ENCODE measurements at places on chromosomes 2 and 18. TPM values are rescaled to one million over a fixed set of nuclear protein-coding genes. Genes with fewer than 3 reads are reported as not detected.

Gene CNRIP1
- 9.9 TPM for total RNA-seq

Gene SP140
- 0.64 TPM for total RNA-seq

Gene LRRC30
- not detected for total RNA-seq

Gene CREG2
- total RNA-seq = 0.70 TPM

Gene NGEF
- 0.75 TPM for total RNA-seq

Gene ANKRD53
- not detected for total RNA-seq

DNA sequence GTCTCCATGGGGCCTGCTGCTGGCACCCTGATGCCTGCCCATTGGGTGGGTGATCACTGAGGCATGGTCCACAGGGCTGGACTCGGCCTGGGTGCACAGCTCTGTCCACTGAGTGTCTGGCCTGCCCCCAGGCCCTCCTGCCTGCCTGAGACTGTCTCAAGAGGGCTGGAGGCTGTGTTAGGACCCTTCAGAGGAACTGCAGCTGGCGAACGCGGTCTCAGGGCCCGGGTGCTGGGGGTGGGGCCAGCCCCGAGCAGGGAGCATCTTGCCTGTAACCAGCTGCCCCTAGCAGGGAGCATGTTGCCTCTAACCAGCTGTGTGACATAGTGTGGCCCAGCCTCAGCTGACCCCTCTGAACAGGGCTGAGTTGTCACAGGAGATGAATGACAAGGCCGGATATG, 50.0 kb downstream of the TWIST2 start:
- no peak for DNase-seq

GRCh38 chr2:71299507-71299906, 32.1 kb upstream of the ZNF638 start:
- DNase-seq = no peak

DNA sequence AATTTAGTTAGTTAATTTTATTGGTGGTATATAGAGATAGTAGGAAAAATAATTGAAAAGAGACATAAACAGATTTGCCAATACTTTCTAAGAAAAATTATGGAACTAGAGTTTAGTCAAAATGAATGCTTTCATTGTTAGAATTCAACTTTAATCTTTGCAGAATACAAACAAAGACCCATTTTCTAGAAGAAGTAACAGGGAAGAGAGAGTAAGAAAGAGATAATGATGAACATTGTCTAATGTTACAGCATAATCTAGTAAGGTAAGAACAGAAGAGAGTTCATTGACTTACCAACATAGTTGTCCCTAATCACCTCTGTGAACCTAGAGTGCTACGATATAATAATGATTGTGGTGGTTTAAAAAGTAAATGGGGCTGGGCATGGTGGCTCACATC, 23.7 kb downstream of the SCN1A start:
- no peak for DNase-seq

- DNase-seq = no peak
These were observed 263.5 kb upstream of the PXDN start for GRCh38 chr2:2007551-2008501.

DNA sequence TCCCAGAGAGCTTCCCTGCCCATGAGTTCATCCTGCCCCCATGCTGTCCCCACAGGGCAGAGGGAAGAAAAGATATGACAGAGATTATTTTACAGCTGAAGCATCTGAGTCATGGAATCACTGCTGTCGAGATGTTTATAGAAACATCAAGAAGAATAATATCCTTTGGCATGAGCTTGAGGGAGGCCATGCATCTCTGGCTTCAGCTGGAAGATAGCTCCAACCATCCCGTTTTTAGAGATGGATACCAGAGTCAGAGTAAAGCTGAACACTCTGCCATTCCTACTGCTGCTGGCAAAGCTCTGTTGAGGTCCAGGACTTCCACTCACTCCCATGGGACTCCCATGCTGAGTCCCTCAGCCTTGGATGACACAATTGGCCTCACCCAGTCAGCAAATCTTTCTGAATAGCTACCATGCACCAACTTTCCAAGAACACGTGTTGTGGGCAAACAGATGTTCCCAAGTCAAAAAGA, 167.8 kb downstream of the TTC32 start:
- DNase-seq = no peak

DNA sequence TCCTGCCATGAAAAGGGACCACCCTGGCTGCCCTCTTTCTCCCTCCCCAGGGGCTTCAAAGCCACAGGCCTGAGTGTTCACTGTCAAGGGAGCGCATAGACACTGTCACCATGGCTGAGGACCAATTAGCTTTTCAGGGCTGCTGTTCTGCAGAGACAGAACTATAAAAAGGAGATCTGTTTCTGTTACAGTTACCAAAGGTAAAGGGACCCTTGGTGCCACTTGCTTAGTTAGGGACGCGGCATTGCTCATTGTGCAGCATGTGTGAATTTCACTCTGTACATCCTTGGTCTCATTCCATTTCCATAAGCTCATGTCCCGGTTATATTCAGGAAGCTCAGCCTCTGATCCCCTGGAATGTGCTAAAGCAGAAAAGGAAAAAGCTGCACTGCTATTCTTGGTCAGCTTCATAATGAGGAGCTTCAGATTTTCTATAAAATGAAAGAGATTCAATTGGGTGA, 55.5 kb upstream of the RNF152 start:
- DNase-seq = no peak

DNA sequence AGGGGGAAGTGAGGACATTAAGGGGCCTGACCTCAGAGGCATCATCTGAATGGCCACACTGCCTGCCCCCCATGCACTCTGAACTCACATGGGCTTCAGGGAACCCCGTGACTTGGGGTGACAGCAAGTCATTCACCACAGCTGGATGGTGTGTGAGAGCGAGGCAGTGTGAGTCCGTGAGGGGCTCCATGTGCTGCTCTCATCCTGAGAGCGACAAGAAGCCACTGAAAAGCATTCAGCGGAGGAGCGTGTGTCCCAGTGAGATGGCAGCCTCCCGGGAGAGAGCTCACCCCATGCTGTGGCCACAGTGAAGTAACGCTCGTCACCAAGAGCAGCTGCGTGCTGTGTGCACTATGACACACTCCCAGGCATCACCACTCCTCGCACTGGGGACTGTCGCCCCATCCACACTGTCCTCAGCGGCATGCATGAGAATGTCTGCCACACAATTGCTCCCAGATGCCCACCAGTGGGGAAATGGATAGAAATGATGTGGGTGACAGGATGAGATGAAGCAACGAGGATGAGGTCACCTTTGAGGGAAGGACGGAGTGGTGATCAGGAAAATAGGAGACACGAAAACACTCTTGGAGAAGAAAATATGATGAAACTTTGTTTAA, 213.0 kb upstream of the RAB6C start:
- DNase-seq = no peak

DNA sequence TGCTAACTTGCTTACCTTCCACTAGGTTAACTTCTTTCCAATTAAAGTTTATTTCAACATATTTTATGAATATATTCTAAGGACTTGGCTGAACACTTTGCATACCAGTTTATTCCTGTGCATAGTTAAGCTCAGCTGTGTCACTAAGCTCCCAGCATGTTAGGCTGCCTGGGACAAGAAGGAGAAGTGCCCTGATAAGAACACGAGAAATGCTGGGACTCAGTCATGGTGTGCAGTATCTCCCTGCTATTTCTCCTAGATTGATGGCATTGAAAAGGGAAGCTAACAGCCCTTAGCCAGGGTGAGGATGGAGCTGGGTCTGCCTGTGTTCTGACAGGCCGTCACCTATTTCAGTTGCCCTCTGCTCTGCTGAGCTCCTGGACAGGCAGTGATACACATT, 164.3 kb downstream of the TRABD2A start:
- no peak for DNase-seq
